ENCODE measurements at places on chromosomes 4 and X.

DNA sequence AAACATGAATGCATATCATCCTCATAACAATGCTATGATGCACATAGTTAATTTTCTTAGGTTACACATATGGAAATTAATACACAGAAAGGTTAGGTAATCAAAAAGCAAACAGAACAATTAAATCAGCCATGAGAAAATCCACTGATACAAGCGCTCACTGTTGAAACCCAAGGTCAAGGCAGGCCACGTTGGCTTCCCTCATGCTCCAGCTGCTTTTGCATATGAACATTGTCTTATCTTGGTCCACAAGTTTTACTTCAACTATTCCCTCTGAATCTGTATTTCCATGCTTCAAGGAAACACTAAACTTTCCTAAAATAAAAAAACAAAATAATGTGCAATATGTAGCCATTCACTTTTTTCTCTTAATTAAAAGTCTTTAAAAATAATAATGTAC lies 34.5 kb upstream of the PLA2G12A start:
- DNase-seq: no peak

- DNase-seq: no peak
Observed at GRCh38 chrX:152927858-152928760, 30.2 kb downstream of the ZNF185 start.

DNA sequence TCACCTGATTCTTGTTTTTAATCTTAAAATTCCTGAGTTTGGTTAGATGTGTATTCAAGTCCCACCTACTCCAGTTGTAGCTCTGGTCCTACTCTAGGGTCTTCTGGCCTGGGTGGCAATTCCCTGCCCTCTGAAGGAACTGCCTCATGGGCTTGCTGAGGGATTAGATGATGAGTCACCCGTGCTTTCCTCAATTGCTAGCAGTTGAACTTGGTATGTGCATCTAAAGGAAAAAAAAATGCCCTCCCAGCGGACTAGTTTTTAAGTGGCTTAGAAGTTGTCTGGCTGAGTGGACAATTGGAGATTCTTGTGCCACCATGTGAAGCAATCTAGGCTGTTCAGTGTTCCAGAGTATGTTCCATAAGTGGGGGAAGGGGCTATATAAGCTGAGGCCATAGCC lies 127.0 kb downstream of the CCNG2 start:
- no peak for DNase-seq

DNA sequence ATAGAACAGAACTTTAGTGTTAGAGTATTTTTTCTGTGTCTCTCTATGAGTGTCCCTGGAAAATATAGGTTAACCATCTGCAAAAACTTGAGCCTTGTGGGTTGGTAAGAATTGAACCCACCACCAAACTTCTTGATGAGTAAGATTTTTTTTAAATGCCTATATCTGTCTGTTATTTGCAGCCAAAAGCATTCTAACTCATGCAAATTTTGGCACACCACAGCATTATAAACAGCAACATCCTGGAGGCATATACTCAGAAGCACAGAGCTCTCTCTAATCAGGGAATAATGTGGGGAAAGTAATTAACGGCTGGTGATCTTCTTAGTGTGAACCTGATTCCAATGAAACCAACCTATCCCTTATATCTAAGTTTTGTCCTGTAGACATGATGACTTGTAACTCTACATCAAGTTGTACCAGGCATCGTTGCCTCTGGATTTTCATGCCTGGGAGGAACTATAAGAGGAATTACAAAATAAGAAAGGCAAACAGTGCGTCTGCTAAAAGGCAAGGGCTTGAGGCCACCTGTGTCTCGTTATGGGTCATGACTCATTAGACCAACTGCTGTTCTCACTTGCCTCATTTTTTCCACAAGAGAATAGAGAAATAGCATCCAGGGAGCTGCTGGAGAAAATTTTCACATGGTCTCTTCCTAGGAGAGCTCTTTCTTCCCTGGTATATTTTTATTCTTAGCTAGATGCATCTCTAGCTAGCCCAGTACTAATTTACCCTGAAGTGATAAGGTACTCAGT lies 202.4 kb downstream of the CHIC2 start:
- DNase-seq: no peak

DNA sequence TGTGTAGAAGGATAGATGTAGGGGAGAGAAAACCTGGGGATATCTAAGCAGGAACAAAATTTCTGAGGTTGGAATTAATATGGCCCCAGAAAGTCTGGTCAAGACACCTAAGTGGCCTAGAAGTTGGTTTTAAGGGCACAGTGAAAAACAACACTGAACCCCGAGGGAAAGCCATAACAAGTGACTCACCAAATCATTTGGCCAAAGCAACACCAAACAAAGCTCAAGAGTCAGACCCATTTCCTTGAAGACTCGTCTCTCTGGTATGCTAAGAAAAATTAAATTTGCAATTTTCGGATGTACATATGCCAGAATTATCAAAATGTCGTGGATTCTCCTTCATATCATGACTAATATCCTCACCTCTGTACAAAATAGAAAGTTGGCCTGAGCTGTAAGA lies 162.9 kb downstream of the SMIM20 start:
- DNase-seq: no peak

DNA sequence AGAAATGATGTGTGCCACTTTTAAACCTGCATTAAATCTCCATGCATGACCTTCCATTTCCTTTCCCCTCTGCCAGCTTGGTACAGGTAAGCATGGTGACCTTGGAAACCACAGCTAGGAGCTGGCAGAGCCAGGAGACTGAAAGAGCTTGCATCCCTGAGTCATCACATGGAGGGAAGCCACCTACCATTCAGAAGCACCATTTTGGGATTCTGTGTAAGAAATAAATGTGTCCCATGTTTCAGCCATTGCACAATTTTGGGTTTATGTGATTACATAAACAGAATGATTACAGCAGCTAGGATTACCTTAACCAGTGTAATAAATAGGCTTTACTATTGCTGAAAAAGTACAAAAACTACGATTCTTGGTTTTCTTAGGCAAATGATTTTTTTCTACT lies 17.3 kb upstream of the CCDC149 start:
- no peak for DNase-seq

DNA sequence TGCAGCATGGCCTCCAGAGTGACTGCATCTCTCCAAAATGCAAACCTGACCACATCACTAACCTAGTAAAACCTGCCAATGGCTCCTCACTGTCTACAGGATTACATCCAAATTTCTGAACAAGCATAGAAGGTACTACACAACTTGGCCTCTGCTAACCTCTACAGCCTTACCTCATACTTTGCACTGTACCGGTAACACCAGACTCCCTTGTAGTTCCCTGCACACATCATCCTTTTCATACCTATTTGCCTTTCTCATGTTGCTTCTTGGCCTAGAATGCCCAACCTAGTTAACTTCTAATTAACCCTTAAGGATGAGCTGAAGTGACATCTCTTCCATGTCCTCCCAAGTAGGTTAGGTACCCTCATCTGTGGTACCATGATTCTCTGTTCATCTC lies 33.4 kb upstream of the KCNE5 start:
- no peak for DNase-seq

Measured in NCI-H1092 (cell line).